ENCODE measurements at places on chromosomes 4 and X. TPM values are rescaled to one million over a fixed set of nuclear protein-coding genes. Genes with fewer than 3 reads are reported as not detected.

Gene CUL4B
- 16.4 TPM for total RNA-seq

Gene ARMCX1
- 19.4 TPM for total RNA-seq

Gene MAB21L2
- total RNA-seq = not detected

Gene TECRL
- total RNA-seq = not detected

Gene AWAT2
- total RNA-seq = not detected

Gene PCDH19
- not detected for total RNA-seq

Gene CLIC2
- total RNA-seq = not detected

Gene DUSP21
- total RNA-seq = not detected

Gene KLB
- total RNA-seq = 0.08 TPM

Gene ERVMER34-1
- total RNA-seq = 4.8 TPM

Gene SEC24B
- 24.1 TPM for total RNA-seq

Gene TMEM131L
- 10.6 TPM for total RNA-seq

Gene LIMCH1
- total RNA-seq = under 0.01 TPM

Gene GPAT3
- total RNA-seq = 1.4 TPM

Gene HS6ST2
- 0.38 TPM for total RNA-seq

Gene CDX4
- not detected for total RNA-seq

Gene GPRIN3
- not detected for total RNA-seq

Gene ASB9
- total RNA-seq = 0.91 TPM

Gene PRSS12
- total RNA-seq = 18.3 TPM

Gene DGKK
- not detected for total RNA-seq

Gene CRMP1
- total RNA-seq = not detected

Gene DDX60
- 5.5 TPM for total RNA-seq

Gene TACR3
- total RNA-seq = not detected

Gene TCEAL1
- total RNA-seq = 15.8 TPM

Gene STPG2
- not detected for total RNA-seq

Gene PITX2
- not detected for total RNA-seq

Gene ARMCX4
- total RNA-seq = 0.94 TPM

Gene IL1RAPL2
- total RNA-seq = not detected

Gene GRXCR1
- not detected for total RNA-seq

Gene SULT1E1
- 1.2 TPM for total RNA-seq

Gene MXRA5
- 4.4 TPM for total RNA-seq

Gene RWDD4
- total RNA-seq = 31.5 TPM

Gene FGFRL1
- 11.8 TPM for total RNA-seq

Gene PCDH7
- 17.1 TPM for total RNA-seq

Gene RXFP1
- total RNA-seq = not detected

Gene CHRDL1
- not detected for total RNA-seq

Gene ARR3
- total RNA-seq = not detected

Gene UCHL1
- total RNA-seq = 23.0 TPM

Gene EPGN
- total RNA-seq = 75.9 TPM

Gene BRS3
- not detected for total RNA-seq
